ENCODE measurements at places on chromosomes 16 and 17.
A peak's percentile ranks its signal among the peaks of the same experiment; 100 is the strongest.

DNA sequence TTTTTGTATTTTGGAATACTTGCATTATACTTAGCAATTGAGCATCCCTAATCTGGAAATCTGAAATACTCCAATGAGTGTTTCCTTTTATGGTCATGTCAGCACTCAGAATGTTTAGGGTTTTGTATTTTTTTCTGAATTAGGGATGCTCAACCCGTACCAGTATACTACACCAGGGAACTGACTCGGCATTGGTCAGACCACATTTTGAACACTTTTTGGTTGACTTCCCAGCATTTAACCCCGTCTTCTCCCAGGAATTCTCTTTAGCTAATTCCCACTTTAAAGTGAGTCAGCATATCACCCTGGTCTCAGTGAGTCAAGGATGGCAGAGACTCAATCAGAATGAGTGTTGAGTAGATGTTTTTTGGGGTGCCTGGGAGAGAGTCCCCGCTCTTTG lies 177.9 kb downstream of the SPECC1 start:
- no peak for DNase-seq

DNA sequence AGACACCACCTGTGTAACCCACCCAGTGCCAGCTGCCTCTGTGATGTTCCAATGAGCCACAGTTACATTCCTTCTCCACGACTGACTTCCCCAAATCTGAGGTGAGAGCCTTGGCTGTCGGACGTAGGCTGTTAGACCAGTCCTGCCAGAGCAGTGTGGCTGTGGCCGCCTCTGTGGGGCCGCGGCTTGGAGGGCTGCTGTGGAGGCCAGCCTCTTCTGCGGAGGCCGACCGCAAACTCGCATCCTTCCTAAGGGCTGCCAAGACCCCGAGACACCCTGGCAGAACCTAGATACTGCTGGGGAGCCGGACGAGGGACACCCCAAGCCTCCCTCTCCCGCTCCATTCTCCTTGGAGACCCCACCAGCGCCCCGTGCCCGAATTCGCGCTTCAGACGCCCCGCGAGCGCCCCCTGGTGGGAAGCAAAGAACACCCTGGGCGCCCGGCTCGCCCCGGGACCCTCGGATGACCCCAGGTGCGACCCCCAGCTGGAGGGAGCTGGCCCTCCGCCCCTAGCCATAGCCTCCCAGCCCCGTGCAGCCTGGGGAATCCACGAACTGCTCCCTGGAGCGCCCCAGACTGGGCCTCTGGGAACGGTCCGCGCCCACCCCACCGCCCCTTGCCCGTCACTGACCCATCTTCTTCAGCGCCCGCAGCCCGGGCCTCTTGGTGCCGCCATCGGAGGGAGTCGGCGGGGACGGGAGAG lies 547 bp downstream of the PLCD3 start:
- DNase-seq = no peak

GRCh38 chr16:63947022-63947421 lies 1174.8 kb downstream of the CDH11 start:
- DNase-seq = no peak

DNA sequence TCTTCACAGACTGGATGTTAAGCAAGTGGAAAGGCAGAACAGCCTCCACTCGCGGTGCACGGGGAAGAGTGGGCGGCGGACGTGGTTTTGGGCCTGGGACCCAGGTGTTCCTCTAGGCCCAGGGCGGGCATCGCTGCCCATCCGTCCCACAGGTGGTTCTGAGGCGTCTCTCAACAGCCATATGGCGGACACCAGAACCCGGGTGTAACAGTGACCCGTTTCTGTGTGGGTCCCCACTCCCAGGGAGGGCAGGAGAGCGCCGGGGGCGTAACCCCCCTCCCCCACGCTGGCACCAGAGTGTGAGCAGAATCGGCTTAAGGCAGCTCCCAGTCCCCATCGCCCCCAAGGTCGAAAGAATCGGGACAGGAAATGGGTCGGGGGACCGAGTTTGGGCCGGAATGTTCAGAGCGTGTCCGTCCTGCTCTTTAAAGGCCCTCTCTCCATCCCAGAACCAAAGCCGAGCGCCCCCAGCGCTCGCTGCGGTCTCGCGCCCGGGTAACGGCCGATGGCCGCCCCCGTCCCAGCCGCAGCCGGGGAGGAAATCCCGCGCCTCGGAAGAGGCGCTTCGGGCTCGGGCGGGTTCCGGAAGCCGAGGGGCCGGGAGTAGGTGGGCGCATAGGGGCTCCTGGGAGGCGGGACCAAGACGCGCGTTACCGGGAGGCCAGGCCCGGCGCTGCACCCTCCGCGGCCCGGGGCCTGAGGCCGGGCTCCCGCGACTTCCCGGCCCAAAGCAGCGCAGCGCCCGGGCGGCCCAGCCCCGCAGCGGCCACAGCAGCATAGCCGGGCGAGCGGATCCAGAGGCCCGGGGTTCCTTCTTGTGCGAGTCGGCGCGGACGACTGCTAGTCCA lies at the start of gene TK2:
Gene TK2 (minus strand): TSS at position 839 of the 848 bp plus-strand sequence. CDS start 61 bp downstream, at position 778.
- DNase-seq = no peak

DNA sequence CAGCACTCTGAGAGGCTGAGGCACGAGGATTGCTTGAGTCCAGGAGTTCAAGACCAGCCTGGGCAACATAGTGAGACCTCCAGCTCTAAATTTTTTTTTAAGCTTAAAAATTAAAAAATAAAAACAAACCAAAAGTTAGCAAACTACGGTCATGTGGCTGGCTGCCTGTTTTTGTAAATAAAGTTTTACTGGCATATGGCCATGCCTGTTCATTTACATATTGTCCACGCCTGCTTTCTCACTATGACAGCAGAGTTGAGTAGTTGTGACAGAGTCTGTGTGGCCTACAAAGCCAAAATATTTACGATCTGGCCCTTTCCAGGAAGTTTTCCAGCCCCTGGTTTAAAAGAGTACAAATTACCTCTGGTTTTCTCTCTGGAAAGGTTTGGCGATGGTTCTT lies 3.3 kb downstream of the SLX4 start:
- DNase-seq = no peak

- no peak for DNase-seq
Measured at GRCh38 chr17:37842401-37842800, 81.8 kb upstream of the TBC1D3K start.

DNA sequence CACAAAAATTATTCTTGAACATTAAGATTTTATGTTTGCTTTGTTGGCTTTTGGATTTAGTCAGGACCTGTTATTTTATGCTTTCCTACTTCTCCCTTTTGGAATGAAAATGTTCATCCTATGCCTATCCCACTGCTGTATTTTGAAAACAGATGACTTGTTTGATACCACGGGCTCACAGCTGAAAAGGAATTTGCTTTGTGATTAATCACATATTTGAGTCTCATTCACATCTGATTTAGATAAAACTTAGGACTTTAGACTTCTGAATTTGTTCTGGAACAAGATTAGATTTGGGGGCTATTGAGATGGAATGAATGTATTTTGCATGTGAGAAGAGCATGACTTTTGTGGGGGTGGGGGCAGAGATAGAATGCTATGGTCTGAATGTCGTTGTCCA lies 1012.6 kb downstream of the CDH11 start:
- DNase-seq = no peak

- DNase-seq = no peak
Measured at GRCh38 chr17:46771561-46772474, 46.7 kb downstream of the WNT3 start.

DNA sequence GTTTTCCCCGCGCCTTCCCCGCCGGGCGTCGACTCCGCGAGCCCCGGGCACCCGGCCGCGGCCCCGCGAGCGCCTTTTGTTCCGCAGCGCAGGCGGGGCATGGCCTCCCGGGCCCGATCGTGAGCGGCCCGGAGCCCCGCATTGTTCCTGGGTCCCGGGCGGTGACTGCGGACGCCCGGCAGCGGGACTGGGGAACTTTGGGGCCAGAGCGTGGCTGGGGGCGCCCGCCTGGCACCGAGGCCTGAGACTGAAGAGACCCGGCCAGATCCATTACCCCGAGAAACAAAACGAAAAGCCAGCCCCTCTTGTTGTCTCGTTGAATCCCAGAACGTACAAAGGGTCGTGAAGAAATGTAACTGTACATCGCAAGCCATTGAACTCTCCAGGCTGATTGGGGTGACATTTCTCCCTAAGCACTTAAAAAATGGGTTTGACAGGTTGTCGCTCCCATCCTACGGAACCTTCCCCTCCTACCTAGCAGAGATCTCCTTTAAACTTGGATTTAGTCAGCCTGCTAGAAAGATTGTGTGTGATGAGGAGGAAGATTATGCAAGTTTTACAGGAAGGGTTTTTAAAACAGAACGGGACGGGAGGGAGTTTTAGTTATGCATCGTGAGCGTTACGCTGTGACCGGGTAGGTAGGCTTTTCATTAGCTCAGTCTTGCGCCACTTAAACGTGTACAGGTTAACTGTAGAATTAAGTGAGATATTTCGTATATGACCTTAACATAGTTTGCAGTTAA lies 825 bp downstream of the METTL9 start:
- DNase-seq = no peak

GRCh38 chr17:63703556-63704258 lies 3.8 kb upstream of the LIMD2 start:
- no peak for DNase-seq

DNA sequence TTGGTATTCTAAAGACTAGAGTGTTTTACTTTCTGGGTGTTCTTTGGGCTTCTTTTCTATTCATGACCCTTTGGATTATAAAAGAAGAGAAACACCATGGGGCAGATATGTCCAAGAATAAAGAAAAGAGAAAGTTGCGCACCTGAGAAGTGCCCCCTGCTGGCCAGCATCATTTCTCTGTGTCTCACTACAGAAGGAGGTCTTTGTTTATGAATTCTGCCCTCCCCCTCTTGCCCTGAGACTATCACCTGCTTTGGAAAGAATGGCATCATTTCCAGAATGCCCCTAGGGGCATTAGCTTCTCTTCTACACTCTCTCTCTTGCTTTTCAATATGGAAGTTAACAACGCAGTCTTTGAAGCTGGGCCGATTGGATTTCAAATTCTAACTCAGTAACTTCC lies 45.0 kb downstream of the CDH13 start:
- DNase-seq = no peak

DNA sequence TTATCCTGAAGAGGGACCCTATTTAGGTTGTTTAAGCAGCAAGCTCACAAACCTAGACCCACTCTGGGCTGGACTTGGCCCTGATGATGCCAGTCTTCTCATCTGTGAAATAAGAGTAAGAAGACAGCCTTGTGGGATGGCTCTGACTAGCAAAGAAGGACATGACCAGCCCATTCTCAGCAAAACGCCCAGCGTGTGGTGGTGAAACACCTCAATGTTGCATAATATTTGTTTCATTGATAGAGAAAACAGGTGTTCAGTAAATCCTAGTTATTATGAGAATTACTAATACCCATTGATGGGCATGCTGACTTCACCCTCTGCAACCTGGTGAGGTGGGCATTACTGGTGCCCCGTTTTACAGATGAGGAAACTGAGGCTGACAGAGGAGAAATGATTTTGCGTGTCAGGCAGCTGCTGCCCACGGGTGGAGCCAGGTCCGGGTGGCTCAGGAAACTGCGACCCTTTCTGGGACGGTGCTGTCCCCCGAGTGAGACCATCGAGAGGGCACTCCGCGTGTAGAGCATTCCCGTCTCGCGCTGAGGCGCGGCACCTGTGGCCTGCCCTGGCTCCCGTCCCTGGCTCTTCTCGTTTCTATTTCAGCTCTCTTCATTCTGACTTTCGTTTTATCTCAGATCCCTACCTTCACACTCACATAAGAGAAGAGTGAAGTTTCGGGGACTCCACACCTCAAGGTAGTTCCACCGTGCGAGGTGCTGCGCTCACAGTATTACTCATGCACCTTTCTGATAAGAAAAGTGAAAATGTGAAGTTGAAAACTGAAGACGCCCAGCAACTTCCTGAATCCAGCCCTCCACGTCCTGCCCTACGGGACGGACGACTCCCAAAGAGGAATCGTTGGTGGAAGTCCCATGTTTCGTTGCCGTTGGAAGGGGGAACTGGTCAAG lies 48.5 kb downstream of the IRF8 start:
- no peak for DNase-seq

DNA sequence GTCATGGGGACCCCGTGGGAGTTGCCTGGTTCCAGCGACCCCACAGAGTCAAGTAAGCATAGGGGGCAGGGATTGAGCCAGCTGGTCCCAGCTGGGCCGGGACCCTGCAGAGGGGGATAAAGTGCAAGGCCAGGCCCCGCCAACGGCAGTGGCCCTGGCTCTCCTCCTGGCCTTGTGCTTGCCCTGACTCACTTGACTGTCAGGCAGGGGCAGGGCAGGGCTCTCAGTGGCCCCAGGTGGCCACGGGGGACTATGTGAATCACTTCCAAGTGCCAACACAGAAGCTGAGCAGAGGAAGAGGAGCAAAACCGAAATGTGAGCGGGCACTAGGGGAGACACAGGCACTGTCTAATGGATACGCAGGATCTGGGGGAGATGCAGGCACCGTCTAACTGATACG lies 21.6 kb upstream of the NCBP3 start:
- no peak for DNase-seq

- no peak for DNase-seq
Measured at GRCh38 chr16:49471038-49471727, 97.6 kb downstream of the C16orf78 start.

DNA sequence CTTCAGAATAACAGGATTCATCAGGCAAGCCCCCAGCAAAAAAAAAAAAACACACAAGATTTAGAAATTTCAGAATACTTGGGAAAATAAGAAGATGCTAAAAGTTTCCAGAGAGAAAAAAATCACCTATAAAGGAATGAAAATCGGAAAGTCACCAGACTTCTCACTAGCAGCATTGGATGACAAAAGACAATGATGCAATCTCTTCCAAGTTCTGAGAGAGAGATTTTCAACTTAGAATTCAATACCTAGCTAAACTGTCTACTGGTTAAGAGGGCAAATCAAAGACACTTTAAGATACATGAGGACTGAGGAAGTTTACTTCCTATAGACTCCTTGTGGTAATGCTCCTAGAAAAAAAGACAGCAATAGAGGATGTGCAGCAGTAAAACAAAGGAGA lies 23.9 kb upstream of the TNS4 start:
- DNase-seq = no peak

DNA sequence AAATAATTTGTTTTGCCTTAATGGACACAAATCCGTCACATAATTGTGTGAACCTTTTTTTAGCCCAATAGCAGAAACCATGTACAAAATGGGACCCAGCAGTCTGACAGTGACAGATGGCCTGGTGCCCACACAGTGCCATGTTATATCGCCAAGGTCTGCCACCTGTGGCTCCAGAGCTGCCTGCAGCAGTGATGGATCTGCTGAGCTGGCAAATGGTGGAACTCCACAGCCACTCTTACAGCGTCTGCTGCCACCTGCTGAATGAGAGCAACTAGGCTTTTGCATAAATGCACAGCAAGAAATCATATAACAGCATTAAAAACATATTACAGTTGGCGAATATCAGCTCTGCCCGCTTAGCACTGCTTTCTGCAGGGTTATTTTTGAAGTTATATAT lies 59.4 kb downstream of the NUP93 start:
- peak; percentile 57 for DNase-seq
